ENCODE measurements at places on chromosomes 7 and 10.

DNA sequence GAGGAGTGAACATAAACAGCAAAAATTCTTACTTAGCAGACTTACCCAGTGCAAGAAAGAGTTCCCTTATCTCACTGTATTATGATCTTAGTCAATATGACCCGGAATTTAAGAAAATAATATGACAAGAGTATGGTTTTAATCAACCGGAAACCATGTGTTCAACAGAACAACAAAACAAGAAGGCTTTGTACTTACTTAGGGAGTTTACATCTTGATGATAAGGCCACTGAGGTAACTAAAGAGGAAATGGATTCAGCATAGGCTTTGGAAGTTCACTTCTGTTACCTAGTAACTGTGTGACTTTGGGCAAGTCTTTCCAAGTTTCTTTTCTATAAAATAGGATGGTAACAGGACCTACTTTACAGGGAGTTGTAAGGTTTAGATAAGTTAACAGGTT, 7.4 kb upstream of the FAS start:
- no peak for DNase-seq

DNA sequence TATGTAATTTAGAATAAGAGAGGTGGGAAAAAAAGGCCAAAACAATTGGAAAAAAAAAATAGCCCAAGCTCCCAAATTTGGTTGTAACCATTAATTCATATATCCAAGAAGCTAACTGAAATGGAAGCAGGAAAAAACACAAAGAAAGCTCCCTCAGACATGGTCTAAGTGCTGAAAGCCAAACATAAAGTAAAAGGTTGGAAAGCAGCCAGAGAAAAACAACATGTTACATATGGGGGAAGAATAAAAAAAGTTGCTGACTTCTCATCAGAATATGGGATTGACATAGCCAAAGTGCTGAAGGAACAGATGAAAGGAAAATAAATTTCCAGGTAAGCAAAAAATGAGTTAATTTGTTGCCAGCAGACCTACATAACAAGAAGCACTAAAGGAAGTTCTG, 40.3 kb downstream of the PDZD8 start:
- DNase-seq = no peak

- no peak for DNase-seq
Measured at GRCh38 chr7:115078386-115078785, 156.5 kb downstream of the MDFIC start.

- DNase-seq = no peak
Measured at GRCh38 chr7:129790136-129790535, 162.6 kb downstream of the UBE2H start.

- DNase-seq = no peak
Measured at GRCh38 chr10:70747192-70747965, 37.8 kb downstream of the TBATA start.

GRCh38 chr10:90420637-90421318, 437.1 kb downstream of the HTR7 start:
- DNase-seq = no peak

DNA sequence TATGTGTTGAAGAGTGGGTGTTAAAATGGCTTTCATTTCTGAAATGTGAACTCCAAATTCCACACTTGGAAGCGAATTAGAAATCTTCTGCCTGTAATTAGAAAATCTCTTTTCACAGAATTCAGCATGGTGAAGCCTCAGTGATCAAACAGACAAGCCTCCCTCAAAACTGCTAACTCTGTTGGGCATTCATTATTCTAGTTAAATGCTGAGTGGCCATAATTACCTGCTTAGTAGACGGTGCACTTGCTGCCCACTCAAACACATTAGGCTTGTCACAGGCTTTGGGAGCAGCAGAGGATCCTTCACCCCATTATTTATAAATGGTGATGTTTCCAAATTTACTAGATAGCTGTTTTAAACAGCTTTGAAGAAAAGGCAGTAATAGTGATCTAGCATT, 177.2 kb upstream of the PCLO start:
- no peak for DNase-seq

GRCh38 chr7:81751619-81752317, 18.1 kb downstream of the HGF start:
- DNase-seq = no peak

DNA sequence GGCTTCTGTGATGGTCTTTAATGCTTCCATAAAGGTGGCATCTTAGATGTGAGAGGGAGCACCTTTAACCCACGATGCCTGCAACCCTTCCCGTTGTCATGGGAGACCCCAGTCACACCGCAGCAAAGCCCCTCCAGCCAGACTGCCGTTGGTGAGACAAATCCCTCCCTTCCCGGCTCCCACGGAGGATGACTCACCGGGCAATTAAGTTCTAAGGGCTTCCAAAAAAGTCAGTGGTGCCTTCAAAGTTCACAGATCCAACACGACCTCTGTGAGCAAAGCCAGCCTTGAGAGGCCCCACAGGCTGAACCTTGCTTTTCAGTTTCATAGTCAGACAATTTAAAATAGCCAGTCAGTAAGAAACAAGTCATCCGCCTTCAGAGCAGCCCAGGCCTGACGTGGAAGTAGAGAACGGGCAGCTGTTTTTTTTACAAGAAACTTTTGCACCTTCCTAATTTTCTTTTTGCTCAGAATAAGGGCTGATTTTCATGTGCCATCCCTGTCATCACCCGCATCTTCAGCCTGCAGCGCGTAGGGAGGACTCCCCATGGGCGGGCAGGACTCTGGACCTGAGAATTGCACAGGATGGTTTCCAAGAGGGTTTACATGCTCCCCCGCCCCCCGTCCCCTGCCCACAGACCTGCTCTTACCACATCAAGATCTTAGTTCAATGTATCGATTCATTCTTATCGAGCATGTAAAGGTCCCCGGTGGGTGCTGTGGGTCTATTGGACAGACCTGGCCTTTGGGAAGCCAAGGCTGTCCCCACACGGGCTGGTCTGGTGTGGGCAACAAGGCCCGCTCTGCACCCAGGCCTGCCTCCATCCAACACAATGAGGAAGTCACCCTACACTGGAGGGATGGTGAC, 333.9 kb downstream of the DNAJB6 start:
- DNase-seq = no peak

Data from activated CD4-positive, alpha-beta T cell treated with anti-CD3 and anti-CD28 coated beads, Interleukin-10, Interleukin-2, amounts not matched to agents 100 ng/mL and 50 ng/mL, durations not matched to agents 16 hours and 8 hours (primary cell).